ENCODE measurements at places on chromosomes 16 and 17.

GRCh38 chr17:3896108-3896967 lies 3.5 kb upstream of the CAMKK1 start:
- no peak for DNase-seq

GRCh38 chr16:23160082-23160481 lies 10.8 kb upstream of the USP31 start:
- no peak for DNase-seq

GRCh38 chr16:4594433-4595410 lies 20.0 kb downstream of the UBALD1 start:
- no peak for DNase-seq

DNA sequence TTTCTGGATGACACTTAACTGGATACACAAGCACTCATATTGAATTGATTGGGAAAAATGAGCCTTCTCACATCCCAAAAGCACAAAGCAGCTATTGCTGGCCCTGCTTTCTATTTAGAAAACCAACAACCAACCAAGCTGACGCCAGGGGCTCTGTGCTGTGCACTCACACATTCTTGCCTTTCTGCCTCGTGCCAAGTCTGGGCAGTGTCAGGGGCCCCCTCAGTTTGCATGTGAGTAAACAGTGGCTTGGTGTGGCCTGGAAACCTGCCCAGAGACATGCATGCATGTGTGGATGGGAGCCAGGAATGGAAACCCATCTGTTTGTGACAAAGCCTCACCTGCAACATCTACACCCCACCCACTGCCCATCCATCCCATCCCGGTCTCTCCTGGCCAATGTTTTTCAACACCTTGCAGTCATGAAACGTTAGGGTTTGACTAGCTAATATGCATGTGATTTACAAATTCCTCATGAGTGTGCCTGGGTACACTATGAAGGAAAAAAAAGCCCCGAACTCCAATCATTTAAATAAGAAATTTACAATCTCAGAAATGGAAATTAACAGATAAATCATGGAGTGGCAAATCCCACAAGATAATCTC lies 20.4 kb downstream of the MIEF2 start:
- DNase-seq: no peak

DNA sequence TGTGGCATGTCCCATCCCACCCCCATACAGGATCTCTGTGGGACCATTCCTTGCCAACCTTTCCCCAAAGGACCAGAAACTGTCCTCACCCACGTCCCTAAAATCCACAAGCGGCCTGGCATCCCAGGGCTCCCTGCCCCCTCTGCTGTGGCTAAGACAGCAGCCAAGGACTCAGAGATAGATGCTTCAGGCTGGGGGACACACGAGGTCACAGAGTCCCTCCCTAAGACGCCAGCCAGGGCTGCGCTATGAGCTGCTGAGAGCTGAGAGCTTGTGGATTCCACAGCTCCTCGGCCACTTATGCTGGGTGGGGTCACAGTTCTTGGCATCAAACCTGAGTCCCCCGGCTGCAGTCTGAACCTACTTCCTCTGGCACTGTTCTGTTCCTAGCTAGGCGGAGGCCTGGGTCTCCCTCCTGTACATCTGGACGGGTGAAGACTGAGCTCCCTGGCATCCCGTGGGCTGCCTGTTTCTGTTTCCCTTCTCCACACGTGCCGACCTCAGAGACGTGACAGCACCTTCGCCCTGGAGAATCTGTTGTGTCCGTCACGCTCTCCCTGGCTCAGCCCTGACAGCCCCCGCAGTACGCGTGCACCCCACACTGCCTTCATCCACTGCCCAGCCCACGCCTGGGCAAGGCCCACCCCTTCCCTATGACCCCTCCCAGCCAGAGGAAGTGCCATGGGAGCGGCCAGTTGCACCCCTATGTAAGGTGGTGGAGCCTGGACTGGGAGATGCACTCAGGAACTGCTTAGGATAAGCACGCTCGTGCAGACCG lies 61.2 kb downstream of the ENGASE start:
- DNase-seq: no peak

DNA sequence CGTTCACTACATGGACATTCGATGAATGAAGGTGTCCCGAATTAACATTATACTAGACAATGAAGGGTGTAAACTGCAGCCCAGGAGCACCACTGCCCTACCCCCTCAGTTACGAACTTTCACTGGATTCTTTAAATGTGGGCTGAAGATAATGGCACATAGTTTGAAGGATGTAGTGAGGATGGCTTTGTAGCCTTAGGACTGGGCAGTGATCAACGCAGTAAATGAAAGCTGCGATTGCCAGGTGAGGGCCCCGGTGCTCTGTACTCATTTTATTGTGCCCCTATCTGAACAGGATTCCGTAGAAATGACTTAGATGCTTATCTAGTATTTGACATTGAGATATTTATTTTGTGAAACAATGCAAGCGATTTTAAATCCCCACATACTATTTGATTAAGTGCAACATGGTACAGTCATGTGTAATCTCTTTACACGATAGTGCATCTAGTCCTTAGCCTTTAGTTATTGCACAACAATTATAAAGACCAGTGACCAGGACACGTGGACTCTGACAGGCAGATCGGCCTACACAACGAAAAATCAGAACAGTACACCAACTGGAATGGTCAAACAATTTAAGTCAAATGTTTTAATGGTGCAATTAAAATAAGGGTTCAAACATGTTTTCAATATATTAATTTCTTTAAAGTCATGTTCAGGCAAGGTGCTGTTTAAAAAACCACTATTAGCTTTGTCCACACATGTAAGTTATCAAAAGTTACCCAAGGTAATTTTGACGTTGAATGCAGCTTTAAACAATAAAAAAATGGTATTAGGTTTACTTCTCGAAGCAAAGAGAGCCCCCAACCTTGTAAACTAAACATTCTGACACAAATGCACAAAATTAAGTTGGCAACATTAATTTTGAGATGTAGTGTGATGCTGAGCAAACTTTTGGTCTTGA lies 17.4 kb upstream of the ERN1 start:
- no peak for DNase-seq

DNA sequence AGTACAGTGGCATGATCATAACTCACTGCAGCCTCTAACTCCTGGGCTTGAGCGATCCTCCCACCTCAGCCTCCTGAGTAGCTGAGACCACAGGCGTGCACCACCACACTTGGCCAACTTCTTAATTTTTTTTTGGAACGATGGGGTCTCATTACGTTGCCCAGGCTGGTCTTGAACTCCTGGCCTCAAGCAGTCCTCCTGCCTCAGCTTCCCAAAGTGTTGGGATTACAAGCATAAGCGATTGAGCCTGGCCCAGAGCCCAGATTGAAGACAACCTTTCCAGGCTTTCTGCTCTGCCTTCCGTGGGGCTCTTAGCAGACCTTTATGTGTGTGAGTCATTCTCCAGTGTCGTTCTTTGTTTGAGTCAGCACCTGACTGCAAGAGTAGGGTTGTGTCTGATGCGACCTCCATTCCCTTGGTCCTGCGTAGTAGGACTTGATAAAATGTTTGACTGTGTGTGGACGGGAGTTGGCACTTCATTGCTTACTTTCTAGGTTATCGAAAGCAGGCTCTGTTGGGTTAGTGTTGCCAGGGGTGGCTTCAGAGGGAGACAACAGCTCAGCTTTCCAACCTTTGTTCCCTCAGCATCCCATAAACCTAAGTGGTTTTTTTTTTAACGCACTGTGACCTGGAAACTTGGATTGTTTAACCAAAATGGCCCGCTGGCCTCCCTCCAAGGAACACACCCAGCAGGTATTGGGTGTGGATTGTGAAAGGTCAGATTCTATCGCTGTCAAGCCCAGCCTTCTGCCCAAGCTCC lies 26.4 kb downstream of the EEF2K start:
- no peak for DNase-seq

DNA sequence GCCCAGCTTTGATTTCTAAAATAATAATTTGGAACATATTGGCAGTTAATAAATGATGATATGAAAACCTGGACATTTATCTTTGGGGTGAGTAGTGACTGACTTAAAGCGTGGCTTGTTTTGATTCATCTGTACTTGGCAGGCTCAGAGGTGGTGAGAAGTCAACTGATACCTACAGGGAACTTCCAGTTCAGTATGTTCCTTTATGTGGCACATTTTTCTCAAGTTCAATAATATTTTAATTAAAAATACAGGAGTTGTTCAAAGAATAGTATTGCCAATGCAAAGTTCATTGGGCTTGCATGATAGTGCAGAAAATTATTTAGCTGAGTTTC lies 34.3 kb downstream of the SLC47A1 start:
- DNase-seq: no peak

- no peak for DNase-seq
Observed at GRCh38 chr16:85300406-85300968, 188.2 kb upstream of the CIBAR2 start.

DNA sequence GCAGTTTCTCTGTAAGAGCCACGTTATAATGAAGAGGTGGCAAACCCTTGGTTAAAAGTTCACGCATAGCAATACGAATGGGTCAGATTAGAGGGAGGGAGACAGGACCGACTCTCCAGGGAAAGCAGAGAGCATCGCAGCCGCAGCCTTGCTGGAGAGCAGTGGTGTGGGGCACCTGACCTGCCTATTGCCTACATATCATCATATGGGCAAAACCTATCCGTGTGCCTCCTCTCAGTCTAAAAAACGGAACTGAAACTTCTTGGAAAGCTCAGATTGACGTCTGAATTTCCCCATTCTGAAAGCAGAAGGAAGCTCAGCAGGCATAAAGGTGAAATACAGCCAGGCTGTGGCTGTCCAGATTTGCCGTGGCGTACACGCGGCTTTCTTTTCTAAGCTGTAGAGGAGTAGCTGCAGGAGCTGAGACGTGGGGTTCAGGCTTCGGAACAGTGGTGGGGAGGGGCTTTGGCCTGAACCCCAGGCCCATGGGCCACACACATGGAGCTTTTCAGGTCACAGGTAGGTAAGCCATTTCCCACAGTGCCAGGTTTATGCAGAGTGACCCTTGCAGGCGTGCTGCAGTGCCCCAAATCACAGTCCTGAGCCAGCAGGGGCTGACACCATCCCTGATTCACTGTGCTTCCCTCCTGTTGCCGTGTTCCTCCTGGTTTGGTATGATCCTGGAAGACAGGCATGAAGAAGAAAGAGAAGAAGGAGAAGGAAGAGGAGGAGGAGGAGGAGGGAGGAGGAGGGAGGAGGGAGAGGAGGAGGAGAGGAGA lies 41.6 kb upstream of the TNRC6C start:
- DNase-seq: no peak

DNA sequence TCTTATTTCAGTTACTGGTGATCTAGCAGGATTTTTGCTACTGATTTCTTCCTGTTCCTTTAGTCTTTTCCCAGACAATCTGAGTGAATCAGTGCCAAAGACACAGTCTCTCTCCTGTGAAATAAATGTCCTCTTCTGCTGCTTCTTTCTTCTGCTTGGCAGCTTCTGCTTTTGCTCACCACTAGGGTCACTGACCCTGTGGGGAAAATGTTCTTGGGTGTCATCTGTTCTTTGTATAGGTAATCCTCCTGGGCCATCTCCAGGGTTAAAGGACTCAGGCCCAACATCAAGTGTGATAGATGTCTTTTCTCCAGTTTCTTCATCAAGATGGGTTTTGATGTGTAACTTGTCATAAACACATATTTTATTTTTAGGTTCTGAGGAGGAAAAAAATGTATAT lies 5.2 kb downstream of the PALB2 start:
- DNase-seq: no peak

GRCh38 chr17:67829331-67829730 lies 4.0 kb downstream of the BPTF start:
- no peak for DNase-seq

GRCh38 chr17:47994724-47995123 lies 23.8 kb downstream of the CDK5RAP3 start:
- no peak for DNase-seq

DNA sequence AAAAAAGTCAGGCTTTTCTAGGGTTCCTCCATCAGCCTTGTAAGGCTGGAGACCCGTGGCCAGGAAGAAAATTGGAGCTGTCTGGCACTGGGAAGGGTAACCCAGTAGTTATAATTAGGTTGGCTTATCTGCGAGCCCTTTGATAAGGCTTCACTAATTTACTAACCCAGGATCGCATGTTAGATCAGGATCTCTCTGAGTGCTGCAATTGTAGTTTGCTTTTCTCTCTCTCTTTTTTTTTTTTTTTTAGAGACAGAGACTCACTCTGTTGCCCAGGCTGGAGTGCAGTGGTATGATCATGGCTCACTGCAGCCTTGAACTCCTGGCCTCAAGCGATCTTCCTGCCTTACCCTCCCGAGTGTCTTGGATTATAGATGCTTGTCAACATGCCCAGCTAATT lies 17.0 kb downstream of the ABCC1 start:
- no peak for DNase-seq

DNA sequence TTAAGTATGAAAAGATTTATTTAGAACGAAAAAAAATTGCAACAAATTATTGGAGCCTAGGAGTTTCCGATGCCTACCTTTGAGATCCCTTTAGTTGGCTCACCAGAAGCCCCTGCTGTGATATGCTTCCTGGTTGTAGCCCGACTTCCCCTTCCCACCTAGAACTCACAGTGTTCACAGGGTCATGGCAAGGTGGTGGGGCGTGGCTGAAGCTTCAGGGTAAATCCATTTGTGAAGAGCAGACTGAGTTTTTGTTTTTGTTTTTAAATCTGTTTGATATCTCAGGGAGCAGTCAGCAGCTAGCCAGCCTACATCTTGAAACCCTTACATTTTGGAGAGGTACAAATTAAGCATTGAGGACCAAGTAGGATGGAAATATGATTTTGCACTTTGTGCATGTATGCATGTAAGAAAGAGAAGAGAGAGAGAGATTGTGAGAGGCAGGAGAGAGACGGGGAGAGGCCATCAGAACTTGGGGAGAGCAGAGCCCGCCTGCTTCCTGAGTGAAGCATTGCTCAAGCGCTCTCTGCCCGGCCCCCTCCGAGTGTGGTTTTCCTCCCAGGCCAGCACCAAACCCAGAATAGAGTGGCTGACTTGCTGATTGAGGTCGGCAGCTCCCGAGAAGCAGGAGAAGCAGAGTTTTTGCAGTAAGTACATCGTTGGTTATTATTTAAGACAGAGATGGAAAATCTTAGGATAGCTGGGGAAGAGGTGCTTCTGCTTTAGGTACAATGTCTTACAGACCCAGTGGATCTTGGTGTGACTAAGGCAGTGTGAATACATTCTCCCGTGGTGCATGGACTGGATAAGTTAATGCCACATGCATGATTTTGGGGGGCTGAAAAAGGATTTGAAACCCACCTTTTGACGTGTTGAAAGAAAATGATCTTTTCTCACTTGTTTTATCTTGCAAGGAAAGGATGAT lies 64.2 kb downstream of the SPECC1 start:
- DNase-seq: no peak

DNA sequence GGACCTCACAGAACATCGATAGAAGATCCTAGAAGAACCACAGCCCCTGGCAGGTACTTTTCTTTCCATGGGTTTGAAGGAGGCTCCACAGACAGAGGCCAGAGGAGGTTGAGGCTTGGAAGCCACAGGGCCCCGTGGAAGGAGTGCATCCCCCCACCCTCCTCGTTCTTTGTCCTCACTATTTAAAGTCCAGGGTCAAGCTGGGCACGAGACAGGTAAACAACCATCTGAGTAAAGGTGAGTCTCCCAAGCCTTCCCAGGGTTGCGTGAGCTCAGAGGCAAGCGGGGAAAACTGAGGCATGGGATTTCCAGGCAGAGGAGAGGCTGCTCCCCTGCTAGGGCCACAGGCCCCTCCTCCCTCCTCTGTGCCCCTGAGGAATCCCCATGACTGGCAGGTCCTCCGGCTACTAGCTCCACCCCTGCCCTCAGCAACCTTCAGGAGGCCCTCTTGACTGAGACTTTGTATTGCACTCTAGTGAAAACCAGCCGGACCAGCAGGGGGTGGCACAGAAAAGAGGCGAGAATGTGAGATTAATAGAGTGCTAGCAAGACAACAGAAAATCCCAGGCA lies 927 bp upstream of the SULT1A2 start:
- DNase-seq: no peak

- DNase-seq: no peak
Observed at GRCh38 chr17:75128694-75129505, 2.6 kb downstream of the NT5C start.

- no peak for DNase-seq
Observed at GRCh38 chr17:48627118-48627597, 1.0 kb upstream of the HOXB9 start.
